ENCODE measurements at places on chromosomes 2 and 18.

- no peak for DNase-seq
Observed at GRCh38 chr2:104420420-104420819, 433.5 kb upstream of the POU3F3 start.

- DNase-seq: no peak
Observed at GRCh38 chr2:98975611-98976010, 39.6 kb upstream of the CRACDL start.

DNA sequence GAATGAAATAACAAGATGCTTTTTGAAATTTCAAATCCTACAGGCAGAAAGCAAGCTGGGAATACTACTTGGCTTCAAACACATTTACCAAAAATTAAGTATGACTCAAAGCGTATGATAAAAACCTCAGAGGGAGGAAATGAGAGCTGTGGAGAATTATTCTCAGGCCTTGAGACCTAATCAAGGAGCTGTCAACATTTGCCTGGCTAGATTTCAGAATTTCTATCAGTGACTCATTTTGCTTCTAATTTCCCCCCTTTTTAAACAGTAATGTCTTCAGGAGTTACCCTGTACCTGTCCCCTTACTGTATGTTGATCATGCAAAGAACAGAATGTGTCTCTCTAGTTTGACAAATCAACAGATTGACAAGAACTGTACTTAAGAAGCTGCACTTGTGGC is 1324.5 kb upstream of the DDX18 start:
- DNase-seq: no peak

- DNase-seq: no peak
Observed at GRCh38 chr18:8279781-8280330, 329.4 kb upstream of the RAB12 start.

DNA sequence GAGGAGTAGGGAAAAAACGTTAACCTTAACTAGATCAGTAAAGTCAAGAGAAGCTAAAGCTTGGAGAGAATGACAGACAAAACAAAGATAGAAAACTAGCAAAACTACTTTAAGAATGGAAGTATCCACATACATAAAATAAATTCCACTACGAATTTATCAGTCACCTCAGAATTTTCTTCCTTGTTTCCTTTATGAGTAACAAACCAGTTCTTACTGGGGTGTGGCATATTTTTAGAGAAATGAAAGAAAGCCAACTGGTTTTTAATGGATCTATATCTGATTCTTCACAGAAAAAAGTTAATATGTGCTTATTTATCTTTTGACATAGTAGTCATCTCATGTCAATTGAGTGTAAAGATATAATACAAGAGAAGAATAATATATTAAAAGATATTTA is 2033.7 kb upstream of the CELF4 start:
- no peak for DNase-seq

DNA sequence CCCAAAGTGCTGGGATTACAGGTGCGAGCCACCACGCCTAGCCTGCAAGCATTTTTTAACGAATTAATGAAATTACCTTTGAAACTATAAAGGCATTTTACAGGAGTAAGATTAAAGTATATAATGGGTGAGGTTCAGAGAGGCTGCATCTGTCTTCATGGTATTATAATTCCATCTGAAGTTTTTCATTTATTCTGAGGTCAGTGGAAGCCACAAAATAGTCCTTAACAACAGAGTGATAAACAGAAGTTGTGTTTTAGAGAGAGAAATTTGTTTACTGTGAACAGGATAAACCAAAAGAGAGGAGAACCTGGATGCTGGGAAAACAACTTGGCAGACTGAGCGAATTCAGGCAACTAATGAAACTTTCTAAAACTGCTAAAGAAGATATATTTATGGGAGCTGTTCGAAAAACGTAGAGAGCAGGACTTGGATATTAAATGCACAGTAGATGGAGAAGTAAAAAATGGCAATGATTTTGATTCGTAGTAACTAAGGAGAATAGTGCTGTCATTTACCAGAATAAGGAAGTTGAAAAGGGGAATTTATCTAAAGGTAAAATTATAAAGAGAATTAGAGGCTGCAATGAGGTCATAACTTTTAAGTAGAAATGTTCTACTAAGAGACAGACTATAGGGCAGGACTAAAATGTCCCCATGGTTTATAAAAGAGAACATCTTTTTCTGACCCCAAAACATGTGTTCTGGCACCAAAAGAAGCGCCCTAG is 37.9 kb upstream of the ITGA4 start:
- DNase-seq: no peak
